ENCODE measurements at places on chromosomes 5 and 9.

DNA sequence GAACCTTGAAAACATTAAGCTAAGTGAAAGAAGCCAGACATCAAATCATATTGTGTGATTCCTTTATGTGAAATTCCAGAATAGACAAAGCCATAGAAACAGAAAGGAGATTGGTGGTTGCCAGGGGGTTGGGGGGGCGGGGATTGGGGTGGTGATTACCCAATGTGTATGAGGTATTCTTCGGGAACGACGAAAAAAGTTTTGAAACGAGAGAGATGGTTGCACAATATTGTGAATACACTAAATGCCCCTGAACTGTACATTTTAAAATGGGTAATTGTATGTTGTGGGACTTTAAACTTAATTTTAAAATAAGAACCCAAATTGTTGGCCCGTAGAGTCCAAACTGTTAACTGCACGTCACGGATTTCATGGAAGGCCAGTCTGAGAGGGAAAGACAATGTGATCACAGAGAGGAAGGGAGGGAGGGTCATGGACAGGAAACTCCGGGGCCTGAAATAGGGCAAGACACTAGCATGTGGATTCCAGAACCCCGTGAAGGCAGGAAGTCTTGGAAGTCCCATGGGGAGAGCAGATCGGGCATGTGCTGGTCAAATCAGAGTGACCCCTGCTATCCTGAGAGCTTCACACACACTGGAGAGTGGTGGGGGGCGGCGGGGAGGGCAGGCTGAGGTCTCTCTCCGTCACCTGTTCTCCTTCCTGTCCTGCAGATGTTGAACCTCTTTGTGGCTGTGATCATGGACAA is 218.4 kb downstream of the CACNA1B start:
- no peak for DNase-seq

DNA sequence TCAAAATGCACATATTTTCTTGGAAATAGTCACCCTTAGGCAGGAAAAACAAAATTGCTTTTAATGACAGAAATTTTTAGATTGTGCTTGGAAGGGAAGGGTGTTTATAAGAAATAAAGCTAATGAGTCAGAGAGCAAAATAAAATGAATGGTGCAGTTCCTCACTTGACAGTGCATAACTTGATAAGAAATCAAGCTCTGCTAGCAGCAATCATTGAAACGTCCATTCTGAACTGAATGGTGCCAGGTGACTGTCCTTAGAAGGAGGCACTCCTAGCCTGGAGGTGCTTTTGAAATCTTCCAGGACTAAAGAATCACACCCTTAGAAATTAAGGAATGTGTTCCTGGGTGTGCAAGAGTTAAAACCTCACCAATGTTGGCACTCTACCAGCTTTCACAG is 202.5 kb downstream of the EFNA5 start:
- no peak for DNase-seq

GRCh38 chr5:58197875-58198274 is 262.0 kb downstream of the PLK2 start:
- no peak for DNase-seq

- DNase-seq, result no peak
Measured at GRCh38 chr9:135329571-135330306, 149.8 kb upstream of the PPP1R26 start.

DNA sequence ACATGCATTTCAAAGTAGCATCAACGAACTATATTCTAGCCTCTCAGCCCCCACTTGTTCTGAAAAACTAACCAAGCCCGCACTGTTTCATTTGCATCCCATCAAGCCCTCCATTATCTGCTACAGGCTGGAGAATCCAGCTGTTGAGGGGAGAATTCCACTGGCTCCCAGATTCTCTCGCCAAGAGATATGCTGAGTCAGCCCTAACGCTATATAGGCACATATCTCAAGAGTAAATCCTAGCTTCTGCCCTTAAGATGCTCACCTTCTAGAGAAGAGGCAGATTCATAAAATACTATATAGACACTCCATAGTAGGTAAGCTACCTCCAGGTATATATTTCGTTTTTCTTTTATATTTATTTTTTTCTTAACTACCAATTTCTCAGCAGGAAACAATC is 266.4 kb upstream of the TARS1 start:
- no peak for DNase-seq

GRCh38 chr5:140764177-140764973 is 21.6 kb upstream of the PCDHA1 start:
- DNase-seq, result no peak

DNA sequence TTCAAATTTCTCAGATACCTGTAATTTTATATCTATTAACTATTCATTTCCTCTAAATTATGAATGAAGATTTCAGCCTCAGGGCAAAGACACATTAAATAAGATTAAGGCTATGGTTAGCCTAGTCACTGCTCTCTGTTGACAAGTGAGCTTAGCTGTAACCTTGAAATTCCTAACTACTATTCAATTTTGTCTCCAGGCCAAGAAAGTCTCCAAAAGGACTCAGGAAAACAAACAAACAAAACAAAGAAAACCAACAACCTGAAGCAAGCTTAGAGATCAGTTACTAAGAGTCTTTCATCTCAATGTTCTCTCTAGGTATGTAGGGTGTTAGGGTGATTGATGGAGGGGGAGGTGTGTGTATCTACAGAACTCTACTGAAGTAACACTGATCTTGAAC is 9.6 kb upstream of the CTNNAL1 start:
- DNase-seq, result no peak
